Stimulated activated CD8-positive, alpha-beta memory T cell treated with anti-CD3 and anti-CD28 coated beads, Interleukin-15, amount 100 ng/mL, for 48 hours (primary cell): ENCODE measurements at places on chromosomes 12 and 14.

DNA sequence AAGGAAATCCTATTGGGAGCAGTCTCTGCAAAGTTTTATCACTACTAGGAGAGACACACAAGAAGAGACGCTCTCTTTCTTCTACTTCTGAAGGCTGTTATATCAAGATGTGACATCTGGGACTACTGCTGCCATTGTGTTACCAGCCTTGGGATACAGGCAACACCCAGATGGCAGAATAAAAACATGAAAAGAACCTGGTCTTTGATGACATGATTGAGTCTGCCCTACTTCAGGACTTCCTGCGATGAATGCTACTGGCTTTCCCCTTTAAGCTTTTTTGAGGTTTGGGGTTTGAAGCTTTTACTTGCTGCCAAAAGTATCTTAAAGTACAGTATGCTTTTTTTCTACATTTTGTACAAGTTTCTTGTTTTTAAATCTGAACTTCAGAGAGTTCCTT, 29.2 kb upstream of the TRHDE start:
- DNase-seq: no peak

GRCh38 chr14:39875028-39875427, 442.8 kb upstream of the FBXO33 start:
- DNase-seq: no peak

DNA sequence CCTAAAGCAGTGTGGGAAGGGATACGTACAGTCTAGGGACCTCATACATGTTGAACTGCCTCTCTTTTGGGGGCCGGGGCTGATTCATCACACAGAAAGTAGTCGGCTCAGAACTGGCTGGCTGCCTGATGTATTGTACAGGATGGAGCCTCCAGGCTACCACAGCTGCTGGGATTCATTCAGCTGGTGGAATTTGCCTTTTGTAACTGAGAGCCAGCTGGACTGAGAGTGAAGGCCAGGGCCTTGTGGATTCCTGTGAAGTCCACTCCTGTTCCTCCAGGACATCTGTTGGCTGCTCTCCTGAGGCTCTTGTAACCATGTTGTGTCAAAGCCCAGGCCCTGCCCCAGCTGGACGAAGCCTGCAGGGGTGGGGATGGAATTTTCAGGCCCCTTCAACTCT, 116.3 kb upstream of the PRICKLE1 start:
- no peak for DNase-seq

DNA sequence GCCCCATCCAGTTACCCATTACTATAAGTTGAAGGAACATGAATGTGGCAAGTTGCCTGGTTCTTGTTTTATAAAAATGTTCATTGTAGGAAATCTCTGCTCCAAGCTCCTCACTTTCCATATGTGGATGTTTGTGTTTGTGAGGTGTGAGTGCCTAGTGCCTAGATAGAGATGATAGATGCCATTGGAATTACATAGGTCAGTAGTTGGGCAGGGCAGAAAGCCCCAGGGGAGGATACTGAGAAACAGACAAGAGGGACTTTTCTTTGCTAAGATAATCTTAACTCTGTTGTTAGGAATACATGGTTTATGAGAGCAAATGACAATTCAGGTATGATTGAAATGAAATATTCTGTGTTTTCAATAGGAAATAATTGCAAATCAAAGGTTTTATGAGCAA, 226.3 kb upstream of the GRIP1 start:
- DNase-seq: no peak

DNA sequence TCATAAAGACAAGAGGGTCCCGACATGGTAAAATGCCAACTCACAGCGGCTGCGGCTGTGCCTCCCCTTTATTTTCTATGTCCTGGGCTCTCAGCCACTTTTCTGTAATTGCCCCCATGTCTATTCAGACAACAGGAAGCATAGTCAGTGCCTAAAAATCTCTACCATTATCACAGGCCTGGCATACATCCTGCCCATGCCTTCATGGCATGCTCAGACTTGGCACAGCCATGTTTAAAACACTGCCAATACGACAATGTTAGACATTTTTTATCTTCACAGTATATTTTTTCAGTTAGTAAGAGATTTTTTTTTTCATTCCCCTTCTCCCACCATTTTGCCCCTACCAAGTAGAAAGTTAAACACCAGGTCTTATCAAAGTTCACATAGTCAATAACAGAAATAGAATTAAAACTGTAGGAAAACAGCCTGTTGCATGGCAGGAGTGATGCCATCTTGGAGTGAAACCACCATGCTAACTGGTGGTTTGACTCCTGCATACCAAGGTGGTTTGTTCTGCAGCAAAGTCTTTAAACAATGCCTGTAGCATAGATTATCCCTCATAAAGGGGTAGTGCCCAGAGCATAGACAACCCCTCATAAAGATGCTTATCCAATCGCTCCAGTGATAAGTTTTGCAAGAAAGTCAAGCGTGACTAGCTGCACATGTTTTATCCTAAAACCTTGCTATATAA, 18.9 kb upstream of the CERS5 start:
- DNase-seq: no peak

DNA sequence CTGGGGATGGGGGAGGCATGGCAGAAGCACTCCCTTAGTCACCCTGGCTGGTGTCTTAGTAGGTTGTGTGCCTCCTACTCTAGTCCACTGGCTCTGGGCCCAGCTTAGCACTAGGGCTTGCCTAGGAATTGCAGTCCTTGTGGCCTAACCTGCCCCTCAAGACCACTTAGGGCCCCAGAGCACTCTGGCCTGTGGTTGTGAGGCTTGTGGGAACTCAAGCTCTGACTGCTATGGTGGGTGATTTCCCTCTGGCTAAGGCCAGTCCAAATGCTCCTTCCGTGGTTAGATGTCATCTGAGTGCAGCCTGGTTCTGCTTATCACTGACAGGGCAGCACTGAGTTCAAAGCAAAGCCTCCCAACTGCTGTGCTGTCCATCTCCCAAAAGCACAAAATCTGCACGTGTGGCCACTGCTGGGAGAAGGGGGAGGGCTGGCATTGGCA, 20.2 kb downstream of the FGD4 start:
- DNase-seq: no peak

GRCh38 chr12:125983094-125983783, 918.0 kb downstream of the AACS start:
- no peak for DNase-seq
